ENCODE measurements at places on chromosomes 5 and 9.

GRCh38 chr5:87329114-87329513 is 61.4 kb downstream of the RASA1 start:
- no peak for DNase-seq

- DNase-seq, result peak; percentile 28
These were observed 12.2 kb downstream of the PPP3R2 start for GRCh38 chr9:101582553-101582952.

DNA sequence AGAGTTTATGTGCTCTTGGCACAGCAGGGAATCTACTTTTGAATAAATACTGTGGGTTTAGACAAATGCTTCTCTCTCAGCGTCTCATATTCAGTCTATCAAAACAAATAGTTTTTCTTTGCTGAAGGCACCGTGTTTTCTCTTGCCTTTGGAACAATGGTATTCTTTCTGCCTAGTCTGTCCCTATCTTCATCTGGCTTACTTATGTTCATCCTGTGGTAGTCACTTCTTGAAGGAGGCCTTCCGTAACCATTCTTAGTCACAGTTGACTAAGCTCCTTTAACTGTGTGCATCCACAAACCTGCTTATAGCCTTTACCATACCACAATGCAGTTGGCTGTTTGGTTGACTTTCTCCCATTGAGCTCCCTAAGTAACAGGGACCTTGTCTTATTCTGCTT is 45.9 kb downstream of the LARP1 start:
- peak; percentile 55 for DNase-seq

DNA sequence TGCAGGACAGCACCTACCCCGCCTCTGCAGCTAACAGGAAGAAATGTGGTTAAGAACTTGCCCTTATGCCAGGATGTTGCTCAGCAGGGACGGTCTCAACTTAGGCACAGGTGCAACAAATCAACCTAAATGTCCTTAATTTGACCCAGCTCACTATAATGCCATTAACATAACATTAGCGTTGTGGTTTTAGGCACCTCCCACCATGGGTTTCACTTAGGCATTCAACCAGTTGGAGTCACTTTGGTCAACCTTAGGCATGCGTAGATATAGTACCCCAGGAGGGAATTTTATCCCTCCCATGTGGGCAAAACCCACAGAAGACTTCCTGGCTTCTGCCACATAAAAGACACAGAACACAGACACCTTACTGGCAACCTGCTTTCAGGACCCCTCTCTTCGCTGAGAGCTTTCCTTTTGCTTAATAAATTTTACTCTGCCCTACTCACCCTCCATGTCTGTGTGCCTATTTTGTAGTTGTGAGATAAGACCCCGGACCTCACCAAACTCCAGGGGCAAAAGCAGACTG is 8.7 kb upstream of the ERAP1 start:
- DNase-seq, result no peak

GRCh38 chr5:74888117-74888516 is 21.9 kb upstream of the FAM169A start:
- DNase-seq, result no peak
